ENCODE measurements at places on chromosomes 7 and 10.
A peak's percentile ranks its signal among the peaks of the same experiment; 100 is the strongest.

- DNase-seq: no peak
Observed at GRCh38 chr10:67079126-67079525, 153.3 kb downstream of the LRRTM3 start.

DNA sequence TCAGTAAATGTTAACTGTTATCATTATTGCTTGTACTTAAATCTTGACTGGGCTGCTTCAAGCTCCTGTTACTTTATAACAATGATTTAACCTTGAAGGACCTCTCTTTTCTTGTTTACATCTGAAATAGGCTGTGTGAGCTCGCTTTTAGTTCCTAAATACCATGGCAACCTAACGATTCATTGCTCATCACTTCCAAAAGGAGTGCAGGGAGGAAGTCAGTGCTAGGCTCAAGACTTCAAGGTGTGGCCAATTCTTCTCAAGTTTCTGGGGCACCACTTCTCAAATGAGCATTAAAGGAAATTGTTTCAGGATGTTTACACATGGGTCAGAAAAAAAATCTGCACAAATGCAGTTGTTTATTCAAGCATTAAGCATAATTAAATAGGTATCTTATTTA lies 284.2 kb downstream of the MTERF1 start:
- DNase-seq: no peak

DNA sequence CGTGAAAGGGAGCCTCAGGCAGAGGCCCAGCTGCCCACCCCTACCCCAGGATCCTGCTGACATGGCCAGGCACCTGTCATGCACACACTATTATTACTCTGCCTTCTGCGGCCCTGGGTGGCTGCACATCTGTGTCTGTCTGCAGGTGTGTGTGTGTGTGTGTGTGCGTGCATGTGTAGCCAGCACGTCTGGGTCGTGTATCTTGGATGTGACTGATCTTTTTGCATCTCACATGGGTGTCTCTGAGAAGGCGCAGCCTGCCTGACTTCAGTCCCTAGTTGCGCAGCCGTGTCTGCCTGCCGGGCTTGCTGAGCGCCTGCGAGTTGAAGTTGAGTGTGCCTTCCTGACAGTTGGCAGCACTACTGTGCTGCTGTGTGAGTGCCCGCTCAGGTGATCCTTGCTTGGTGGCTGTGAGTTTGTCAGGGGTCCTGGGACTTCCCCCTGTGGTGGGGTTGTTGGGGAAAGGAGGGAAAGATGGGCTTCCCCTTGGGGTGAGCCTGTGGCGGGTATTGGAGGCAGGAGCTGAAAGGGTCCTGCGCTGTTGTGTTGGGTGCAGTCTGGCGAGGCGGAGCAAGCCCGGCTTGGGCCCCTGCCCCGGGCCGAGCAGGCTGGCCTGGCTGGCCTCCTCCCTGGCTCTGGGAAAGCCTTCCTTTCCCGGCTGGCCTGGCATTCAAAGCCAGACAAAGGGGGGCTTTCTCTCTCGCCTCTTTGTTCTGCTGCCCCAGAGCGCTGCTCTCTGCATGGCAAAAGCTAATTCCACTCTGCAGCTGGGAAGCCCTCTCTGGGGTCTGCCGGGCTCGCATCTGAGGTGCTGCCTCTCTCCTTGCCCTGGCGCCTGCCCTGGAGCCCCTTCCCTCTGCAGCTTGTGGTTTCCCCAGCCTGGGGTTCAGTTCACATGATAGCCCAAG lies 4.9 kb downstream of the TRIM8 start:
- DNase-seq: no peak

- peak; percentile 89 for DNase-seq
Observed at GRCh38 chr7:105429746-105430612, 41.3 kb upstream of the SRPK2 start.

DNA sequence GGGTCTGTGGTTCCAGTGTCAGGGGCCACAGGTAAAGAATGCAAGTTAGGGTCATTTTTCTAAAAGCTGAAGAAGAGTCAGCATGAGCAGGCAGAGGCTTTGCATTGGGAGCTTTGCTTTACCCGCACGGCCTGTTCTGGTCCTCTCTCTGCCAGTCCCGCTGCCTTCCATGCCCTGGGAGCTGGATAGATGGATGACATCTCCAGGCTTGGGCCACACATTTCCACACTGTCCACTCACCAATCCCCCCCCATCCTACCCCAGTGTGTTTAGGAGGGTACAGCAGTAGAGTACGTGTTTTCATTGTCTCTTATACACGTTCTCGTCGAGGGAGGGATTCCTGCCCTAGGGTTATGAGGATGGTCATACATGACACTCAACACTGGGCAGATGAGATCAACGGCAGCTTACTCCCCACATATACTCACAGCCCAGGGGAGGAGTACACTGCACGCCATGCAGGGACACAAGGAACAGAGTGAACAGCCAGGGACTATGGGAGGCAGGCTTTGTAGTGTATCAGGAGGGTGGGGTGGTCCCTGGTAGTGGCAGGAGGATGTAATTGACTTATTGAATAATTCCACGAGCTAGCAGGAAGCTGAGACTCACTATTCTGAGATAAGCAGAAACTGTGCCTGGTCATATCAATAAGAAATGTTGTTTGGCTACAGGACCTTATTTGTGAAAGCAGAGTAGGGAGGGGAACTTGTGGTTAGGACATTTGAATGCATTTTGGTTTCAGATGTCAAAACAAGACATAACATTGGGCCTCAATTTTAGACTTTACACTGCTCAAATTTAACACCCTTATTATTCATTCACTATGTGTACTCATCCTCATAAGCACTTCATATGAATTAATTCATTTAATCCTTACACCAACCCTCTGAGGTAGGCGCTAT lies 36.6 kb downstream of the PLPP4 start:
- DNase-seq: no peak

Data from kidney glomerular epithelial cell (primary cell).